ENCODE measurements at places on chromosomes 6 and 20.

DNA sequence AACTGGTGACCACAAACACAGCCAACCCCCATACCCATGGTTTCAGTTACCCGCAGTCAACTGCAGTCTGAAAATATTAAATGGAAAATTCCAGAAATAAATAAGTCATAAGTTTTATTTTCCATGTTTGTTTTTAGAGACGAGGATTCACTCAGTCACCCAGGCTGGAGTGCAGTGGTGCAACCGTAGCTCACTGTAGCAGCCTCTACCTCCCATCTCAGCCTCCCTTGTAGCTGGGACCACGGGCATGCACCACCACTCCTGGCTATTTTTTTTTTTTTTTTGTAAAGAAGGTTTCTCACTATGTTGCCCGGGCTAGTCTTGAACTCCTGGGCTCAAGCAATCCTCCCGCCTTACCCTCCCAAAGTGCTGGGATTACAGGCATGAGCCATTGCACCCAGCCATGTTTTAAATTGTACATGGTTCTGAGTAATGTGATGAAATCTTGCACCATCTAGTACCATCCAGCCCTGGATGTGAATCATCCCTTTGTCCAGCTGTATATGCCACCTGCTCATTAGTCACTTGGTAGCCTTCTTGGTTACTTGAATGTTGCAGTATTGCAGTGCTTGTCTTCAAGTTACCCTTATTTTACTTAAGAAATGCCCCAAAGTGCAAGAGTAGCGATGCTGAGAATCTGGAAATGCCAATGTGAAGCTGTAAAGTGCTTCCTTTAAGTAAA is 14.5 kb downstream of the CSNK2A1 start:
- no peak for DNase-seq

- no peak for DNase-seq
Measured at GRCh38 chr6:157198425-157199279, 124.7 kb downstream of the TMEM242 start.

DNA sequence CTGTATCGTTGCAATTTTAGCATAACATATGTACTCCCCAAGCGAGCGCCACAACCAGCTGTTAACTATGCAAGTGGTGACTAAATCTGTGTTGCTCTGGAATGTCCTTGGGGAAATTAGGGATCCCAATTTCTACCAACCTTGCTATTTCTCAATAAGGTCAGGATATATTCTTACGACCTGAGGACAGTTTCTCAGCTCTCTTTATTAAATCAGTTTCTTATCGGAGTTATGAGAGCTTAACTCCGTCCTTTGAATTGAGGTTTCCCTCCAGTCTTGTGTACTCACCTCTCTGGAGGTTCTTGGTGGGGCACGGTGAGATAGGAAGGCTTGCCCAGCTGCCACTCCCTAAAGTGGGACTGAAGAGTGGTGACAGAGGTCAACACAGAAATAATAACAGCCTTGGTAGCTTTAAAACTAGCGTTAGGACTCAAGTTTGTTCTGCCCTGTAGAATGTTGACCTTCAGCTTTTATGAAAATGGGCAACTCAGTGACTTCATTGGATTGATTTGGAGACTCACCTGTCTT is 694 bp downstream of the MRPS18B start:
- no peak for DNase-seq

DNA sequence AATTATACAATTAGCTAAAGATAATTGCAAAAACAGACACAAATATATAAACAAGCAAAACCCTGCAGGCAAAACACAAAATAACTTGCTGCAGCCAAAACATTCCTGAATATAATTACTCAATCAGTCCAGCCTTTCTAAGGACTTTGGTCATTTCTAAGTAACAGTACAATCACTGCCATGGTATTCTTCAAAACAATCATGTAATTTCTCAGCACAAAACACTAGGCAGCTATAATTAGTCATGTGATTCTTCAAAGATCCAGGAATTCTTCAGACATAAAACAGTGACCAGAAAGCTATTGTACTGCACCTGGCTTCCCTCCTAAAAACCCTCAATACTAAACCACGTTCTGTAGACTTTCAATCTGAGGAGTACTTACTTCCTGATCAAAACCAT is 881.1 kb downstream of the EPHA7 start:
- no peak for DNase-seq

- no peak for DNase-seq
Measured at GRCh38 chr6:21219241-21219640, 374.3 kb upstream of the SOX4 start.

DNA sequence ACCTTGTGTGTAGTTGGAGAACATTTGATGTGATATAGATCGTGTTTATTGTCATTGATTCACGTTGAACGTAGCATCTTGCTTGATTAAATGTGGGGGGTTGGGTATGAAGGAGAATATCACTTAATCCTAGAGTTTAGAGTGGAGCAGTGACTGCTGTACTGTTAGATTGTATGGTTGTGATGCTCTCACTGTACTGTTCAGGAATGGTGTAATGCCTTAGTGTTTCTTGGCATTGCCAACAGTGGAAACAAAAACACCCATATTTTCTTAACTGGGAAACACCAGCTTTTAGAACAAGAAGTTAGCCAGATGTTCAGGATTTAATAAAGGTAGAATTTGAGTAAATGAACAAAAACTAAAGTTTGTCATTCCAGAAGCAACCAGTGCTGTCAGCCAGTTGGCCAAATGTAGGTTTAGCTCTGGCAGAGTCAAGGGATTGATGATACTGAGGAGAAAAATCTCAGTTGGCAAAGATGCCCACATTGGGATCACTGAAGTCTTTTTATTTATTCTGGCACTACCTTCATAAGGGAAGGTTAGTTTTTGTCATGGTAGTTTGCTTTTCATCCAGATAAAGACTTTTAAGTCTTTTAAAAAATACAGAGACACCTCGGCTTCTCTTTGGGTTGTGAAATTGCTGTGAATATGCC is 129.9 kb downstream of the JARID2 start:
- no peak for DNase-seq

- DNase-seq = no peak
Measured at GRCh38 chr20:34172926-34173325, 60.9 kb upstream of the EIF2S2 start.

DNA sequence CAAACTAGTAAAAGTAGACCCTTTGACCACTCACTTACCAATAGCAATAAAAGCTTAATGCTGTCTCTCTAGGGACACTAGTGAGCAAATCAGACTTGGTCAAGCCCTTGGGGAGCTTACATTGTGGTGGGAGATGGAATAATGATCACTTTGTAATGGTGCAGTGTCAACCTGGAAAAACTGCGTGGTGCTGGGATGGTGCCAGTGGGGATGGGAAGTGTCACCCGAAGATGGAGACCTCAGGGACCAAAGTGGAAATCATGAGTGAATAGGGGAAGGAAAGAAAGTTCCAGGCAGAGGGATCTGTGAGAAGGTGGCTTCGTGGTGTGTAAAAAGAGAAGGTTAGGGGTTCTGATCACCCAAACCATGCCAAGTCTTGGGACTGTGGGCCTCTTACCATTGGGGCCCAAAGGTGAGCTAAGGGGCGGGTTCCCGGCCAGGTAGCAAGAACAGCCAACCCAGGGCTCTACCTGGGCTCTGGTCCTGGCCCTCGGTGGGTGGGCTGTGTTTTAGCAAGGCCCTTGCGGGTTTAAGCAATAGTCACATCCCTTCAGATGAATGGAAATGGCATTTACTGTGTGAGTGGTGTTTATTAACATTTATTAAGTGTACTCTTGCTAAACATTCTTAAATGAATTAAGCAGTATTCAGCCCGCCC is 15.5 kb downstream of the DYNLRB1 start:
- no peak for DNase-seq

GRCh38 chr6:35081426-35081851 is 59.7 kb downstream of the TCP11 start:
- DNase-seq = no peak

GRCh38 chr20:14865731-14866130 is 528.3 kb upstream of the FLRT3 start:
- DNase-seq = no peak
